ENCODE measurements at places on chromosomes 7 and 10.

GRCh38 chr7:80922253-80923049 lies 3.6 kb upstream of the SEMA3C start:
- no peak for DNase-seq

DNA sequence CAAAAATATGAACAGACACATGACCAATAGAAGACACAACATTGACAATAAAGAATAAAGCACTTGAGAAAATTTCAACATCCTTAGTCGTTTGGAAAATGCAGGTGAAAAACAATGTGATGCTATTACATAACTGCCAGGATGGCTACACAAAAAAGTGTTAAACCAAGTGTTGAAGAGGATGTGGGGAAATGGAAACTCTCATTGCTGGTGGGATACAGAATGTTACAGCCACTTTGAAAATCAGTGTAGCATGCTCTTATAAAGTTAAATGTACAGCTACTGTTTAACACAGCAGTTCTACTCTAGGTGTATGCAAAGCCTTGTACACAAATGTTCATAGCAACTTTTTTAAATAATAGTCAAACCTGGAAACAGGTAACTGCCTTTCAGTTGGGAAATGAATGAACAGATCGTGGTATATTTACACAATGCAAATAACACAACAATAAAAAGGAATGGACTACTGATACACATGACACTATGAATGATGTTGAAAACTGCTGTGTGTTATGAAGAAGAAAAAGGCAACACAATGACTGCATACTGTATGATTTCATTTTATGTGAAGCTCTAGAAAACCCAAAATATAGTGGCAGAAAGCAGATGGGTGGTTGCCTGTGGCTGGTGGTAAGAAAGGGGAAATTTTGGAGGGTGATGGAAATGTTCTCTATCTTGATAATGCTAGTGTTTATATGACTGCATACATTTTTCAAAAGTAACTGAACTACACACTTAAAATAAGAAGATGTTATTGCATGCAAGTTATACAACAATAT lies 102.2 kb upstream of the VIPR2 start:
- no peak for DNase-seq

DNA sequence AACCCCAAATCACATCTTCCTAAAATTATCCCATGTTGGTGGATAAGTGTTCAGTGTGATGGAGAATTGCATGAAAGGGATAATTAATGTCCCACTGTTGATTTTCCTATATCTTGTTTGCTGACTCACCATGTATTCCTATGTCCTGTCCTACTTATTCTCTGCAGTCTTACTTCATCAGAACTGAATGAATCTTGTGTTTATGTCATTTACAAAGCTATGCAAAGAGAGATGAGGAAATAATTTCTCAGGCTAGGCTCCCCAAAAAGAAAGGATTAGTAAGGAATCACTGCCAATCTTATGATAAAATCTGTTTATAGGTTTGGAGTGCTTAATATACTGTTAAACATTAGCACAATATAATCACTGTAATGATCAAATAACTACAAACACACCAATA lies 360.8 kb downstream of the CRPPA start:
- no peak for DNase-seq

DNA sequence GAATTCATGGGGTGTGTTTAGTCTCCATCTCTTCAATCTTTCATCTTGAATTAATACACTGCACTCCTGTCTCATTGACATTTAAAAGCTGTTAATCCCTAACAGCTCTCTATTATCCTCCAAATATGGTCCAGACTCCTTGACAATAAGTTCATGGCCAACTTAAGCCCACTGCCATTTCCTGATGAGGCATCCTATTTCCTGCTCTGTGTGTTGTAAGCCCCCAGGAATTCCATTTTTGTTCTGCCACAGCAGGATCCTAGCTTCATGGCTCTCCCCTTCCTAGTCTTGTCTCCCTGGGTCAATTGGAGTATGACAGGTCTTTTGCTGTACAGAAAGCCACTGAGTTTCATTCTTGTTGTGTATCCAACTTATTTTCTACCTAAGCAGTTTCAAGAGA lies 218.8 kb downstream of the OTUD1 start:
- DNase-seq, result no peak

DNA sequence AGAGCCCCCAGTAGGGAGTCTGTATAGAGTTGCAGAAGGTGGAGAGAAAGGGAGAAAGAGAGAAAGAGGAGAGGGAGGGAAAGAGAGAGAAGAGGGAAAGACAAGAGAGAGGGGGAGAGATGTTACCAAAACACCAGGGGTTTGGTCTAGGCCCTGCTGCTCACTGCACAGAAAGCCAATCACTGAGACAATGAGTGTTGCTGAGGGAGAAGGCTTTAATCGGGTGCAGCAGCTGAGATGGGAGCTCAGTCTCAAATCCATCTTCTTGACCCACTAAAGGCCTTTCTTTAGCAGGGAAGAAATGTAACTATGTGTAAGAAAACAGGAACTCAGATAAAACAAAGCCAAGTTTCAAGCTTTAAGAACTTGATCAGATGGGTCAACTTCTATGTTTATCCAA lies 198.2 kb upstream of the FOXK1 start:
- DNase-seq, result no peak

DNA sequence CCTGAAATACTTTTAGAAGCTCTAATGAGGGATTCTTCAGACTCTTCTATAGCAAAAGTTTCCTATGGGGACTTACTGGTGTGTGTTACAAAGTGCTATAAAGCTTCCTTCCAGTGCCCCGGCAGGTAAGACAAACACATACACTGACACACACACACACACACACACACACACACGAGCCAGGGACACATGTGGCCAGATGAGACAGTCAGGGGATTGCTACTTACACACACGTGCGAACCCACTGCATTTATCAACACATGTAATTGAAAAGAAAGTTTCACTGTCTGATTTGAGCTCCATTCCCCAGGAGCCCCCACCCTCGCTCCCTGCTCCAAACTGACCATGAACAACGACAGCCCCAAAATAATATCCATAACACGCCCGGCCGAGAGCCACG lies 119.8 kb downstream of the PRPF18 start:
- DNase-seq, result no peak

DNA sequence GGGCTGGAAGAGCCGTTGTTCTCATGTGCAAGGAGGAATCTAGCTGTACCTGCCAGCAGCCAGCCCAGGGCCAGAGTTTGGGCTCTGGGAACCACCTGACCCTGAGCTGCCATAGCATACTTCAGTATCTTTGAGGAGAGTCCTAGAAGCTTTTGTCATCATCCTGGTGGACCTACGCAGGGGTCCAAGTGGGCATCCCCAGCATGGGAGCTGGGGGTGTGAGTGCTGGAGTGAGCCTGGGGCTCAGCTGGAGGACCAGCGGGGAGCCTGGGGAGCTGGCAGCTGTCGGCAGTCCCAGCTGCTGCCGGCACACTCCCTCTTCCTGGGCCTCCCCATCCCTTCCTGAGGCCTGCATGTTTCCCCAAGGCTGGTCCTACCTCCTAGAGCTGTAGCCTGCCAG lies 32.5 kb downstream of the C10orf105 start:
- DNase-seq, result no peak

DNA sequence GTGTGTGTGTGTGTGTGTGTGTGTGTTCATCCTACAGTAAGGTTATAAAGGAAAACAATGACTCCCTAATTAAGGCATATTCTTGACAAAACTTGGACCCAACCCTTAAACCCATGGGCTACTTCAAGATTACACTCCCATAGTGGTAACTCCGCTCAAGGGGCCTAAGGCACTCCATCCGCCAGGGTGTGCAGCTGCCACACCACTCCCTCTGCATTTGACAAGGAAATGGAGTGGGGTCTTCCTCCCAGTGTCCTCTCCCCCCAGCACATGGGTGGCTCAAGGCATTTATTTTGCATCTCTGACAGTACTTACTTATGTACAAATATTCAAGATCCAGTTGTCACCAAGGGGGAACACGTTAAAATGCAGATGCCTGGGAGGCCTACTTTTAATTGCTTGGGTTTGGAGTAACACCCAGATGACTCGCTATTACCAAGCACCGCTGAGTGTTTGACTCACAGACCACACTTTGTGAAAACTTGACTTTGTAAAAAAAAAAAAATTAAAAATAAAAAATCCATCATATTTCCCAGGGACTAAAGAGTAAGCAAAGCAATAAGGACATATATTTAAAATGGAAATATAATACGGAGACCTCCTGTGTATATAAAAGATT lies 53.0 kb upstream of the AGR3 start:
- no peak for DNase-seq

DNA sequence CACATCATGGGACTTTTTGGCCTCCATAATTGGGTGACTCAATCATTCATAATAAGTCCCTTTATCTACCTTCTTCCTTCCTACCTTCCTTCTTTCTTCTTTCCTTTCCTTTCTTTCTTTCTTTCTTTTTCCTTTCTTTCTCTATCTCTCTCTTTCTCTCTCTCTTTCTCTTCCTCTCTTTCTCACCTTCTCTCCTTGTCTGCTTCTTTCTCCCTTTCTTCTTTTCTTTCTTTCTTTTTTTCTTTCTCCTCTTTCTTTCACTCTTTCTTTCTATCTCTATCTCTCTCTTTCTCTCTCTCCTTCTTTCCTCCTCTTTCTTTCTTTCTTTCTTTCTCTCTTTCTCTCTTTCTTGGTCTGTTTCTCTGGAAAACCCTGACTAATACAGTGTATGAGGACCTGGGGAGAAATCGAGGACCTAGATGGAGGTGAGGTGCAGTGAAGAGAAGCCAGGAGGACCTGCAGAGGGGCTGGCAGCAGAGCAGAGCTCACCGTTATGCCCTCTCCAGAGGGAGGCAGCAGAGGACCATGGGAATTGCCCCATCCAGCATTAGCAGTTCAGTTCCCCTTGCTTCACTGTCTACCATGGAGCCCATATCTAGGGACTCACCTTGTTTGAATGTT lies 52.7 kb upstream of the BTRC start:
- DNase-seq, result peak; percentile 16

DNA sequence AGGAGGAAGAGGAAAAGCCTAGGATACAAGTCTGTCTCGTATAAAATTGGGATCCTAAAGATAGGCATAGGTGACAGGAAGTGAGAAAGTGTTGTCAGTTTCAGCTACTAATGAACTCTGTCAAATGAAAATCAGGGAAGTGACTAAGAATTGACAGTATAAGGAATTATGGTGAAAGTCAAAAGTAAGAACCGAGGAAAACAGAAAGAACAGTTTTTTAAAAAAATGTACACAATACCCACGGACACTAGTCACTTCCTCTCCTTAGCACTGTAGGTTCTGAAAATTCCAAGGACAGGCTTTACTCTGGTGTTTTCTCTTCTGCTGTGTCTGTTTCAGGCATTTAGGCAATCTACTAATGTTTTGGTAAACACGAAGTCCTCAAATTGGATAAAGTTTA lies 42.3 kb downstream of the ATAD1 start:
- DNase-seq, result no peak

DNA sequence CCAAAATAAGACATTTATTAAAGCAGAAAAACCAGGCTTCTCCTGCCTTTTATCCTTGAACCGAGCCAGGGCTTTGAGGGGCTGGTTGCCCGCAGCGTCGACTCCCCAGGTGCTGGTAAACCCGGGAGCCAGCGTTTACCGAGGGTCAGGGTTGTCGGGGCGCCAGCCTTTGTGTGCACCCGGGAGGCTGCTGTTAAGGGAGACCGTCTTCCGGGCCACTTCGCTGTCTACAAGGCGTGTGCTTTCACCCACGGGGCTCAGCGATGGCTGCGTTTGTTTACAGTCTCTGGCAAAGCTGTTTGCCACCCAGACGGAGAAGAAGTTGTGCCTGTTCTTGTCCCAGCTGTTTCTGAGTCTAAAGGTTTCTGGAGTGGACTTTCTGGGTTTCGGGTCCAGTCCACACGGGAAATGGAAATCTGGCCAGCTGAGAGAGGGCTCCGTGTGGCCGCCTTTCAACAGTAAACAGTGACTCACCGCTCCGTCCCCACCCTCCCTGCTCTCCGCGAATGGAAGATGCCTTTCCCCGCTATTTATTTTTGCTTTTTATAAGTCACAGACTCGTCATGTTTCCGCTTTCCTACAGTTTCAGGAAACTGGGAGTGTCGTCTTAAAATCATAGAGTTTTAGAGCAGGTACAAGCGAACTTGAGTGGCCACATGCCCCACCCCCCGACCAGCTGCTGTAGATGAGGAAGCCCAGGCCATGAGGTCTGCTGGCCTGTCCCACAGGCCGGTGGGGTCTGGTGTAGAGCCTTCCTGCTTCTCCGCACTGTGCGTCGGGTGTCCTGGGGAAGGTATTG lies 2.2 kb downstream of the MAFK start:
- peak; percentile 28 for DNase-seq

- DNase-seq, result no peak
Measured at GRCh38 chr7:67593794-67594193, 597.2 kb downstream of the TYW1 start.

DNA sequence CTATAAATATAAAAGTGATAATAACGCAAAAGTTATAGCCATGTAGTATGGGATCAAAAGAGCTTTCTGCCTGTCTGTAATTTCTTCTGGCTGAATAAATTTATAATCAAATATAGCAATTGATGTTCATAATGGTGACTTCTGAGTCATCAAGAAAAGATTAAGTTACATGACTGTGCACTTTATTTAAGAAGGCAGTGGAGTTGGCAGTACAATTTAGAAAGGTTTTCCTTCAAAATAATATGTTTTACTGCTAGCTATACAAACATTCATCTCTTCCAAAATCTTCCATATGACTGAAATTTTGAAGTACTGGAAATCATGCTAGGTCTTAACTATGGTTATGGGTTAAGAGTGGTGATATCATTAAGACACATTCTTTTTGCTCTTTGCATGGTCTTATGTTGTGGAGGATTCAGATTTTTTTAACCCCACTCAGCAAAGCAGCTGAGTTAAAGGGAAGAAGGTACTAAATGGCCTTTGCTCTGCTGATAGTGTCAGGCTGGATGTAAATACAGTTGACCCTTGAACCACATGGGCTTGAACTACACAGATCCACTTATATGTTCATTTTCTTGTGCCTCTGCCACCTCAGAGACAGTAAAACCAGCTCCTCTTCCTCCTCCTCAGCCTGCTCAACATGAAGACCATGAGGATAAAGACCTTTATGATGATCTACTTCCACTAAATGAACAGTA lies 323.6 kb downstream of the BBS9 start:
- DNase-seq, result no peak

DNA sequence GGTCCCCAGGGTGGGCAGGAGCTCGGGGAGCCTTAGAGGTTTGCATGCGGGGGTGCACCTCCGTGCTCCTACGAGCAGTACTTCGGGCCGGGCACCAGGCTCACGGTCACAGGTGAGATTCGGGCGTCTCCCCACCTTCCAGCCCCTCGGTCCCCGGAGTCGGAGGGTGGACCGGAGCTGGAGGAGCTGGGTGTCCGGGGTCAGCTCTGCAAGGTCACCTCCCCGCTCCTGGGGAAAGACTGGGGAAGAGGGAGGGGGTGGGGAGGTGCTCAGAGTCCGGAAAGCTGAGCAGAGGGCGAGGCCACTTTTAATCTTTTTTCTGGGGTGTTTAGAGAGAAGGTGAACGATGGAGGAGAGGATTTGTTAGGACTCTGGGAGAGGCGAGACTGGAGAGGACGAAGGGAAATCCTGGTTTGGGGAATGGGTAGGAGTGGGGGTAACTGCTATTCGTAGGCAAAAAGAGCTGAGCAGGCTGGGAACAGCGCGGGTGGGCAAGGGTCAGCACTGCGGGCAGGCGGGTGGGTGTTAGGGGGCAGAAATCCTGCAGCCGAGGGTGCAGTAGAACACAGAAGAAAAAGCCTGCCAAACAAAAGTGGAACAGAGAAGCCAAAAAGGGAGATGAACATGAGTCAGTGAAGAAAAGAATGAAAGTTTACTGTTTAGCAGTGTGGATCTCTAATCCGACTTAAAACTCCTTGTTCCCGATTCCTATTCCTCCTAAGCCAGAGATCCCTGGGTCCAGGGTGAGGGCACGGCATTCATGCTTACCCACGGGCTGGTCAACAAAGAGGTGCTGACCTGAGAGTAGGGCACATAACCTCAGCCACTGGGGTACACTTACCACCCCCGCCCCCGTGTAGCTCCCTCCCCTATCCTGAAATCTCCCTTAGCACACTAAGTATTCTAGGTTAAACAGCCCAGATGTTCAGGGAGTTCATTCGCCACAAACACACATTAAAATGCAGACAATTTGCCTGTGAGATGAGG lies 26.9 kb downstream of the PRSS2 start:
- no peak for DNase-seq
